Activated T-helper 1 cell treated with anti-CD3 and anti-CD28 coated beads, Interleukin-2, amount 50 U/mL, for 16 hours (primary cell): ENCODE measurements at places on chromosomes 7 and 10.

DNA sequence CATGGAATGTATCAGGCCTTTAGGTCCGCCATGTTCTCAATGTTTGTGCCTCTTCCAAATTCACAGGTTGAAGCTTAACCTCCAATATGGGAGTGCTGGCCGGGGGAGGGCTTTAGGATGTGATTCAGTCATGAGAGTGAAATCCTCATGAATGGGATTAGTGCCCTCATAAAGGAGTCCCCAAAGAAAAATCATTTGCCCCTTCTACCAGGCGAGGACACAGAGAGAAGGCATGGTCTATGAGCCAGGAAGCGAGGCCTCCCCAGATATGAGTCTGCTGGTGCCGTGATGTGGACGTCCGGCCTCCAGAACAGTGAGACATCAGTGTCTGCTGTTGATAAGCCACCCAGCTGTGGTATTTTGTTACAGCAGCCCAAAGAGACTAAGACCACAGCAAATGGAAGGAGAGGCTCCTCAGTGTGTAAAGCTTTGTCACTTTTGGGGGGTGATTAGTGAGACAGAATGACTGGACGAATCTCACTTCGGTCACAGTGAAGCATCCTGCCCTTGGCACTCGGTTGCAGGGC is 231.3 kb upstream of the KLF6 start:
- DNase-seq = no peak

DNA sequence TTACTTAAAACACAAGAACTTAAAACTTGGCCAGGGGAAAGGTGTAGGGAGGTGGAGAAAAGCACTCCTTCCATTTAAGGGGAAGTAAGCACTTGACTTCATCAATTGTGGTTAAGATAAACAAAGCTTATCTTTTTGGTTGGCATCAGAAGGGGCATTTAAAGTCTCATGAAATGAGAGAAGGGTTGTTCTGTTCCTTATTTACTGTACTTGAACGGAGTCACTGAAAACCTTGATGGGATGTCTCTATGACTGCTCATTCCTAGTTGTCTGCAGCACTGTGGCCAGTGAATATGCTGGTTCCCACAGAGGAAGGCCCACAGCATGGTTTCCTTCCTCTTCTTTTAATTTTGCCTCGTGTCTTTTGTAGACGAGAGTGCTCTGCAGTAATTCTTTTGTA is 229.3 kb downstream of the AUTS2 start:
- no peak for DNase-seq

DNA sequence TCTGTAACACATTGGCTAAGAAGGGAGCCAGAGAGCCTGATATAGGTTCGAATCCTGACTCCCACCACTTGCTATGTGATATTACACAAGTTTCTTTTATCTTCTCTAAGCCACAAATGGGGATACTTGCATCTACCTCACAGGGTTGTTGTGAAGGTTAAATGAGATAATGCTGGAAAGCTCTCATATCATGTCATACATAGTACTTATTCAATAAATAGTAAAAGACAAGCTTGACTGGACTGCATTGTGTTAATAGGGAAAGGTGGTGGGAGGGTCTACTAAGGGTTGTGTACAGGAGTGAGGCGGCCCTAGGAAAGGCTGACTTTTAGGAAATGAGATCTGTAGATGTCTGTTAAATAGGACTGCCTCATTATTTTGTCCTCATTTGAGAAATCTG is 35.8 kb upstream of the DNMBP start:
- no peak for DNase-seq

GRCh38 chr10:61061923-61062504 is 118.0 kb upstream of the RHOBTB1 start:
- no peak for DNase-seq

DNA sequence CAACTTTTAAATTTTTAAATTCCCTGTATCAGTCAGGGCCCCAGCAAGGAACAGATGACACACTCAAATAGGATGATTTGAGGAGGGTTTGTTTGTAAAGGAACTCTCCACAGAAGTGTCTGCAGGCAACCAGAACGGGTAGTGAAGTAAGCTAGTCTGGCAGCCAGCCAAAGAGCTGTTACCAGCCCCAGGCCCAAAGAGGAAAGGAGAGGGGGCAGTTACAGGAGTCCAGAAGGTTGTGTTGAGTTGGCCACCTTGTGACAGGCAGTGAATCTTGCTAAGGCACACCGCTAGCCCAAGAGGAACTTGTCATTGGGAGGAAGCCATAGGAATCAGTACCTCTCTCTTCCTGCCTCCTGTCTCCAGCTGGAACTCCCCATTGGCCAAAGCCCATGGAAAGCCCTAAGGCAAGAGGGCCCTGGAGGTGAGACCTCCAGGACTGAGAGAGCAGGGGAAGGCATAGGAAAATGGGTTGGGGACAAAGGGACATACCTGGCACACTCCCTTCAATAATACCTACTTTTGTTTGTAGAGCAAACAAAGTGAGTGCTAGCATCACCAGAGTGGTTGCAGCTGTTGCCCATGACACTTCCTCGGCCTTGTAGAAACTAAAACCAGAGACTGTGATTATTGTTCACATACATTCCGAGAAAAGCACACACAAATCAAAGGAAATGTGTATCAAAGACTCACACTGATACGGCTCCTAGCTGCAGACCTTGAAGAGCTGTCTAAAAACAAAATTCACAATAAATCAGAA is 25.4 kb upstream of the GATAD1 start:
- DNase-seq = no peak

- no peak for DNase-seq
These were observed 31.3 kb downstream of the RAPGEF5 start for GRCh38 chr7:22325671-22326070.

DNA sequence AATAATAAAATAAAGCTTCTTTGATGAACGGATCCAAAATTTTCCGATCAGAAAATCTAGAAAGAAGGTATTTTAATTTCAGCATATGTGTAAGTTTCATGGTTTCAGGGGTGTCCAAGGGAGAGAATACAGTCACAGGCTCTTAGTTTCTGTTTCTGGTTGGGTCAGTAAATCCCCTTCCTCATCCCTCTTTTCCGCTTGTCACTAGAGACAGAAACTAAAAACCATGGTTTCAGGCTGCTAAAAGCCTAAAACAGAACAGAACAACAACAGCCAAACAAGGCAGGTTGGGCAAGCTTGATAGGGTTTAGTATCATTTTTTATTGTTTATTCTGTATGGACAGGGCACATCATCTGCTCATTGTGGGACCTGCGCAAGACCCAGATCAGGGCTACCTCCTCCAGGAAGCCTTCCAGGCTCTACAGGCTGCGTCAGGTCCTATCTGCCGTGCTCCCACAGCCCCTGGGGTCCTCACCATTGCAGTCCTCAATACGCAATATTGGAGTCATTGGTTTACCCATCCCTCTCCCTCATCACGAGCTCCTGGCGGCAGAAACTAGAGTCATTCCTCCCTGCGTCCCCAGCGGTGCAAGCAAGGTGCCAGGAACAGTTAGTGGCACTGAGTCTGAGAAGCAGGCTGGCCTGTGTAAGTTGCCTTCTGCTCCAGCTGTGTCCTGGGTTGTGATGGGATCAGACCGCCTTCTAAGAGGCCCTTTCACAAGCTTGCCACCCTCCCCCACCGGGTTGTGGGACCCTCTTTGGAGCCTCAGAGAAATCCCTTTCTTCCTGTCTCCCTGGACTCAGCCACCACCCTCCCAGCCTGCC is 70.2 kb upstream of the CUX1 start:
- no peak for DNase-seq

- DNase-seq = peak; percentile 38
These were observed 8.2 kb downstream of the TFR2 start for GRCh38 chr7:100632951-100633717.

DNA sequence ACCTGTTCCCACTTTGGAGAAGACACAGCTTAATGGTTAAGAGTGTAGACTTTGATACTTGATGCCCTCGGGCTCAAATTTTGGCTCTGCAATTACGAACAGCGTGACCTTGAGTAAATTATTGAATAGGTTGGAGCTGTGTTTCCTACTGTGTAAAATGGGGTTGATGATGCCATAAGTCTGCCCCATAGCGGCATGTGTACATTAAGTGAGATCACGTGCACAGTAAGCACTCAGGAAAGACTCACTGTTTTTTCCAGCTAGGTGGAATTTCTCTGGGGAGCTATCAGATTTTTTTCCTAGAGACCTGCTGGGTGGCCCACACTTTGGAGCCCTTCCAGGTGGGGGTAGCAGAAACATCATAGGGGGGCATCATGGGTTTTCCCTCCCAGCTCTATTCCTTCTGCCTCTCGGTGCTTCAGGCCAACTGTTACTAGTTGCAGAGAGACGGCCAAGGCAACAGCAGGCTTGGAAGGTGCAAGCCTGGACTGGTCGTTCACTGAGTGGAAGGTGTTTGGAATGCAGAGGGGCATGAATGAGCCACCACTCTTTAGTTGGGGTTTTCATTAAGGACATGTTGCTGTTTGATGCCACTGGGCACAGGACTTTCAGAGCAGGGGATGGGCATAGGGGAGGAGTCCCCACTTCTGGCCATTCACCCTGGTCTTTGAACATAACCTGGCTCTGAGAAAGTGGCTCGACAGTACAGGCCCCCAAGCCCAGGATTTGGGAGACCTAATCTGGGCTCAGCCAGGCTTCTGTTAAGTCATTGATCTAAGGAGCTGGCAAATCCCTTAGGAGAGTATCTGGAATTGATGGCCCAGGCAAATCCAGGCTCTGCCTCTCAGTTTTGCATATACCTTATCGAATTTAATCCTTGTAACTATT is 64.0 kb downstream of the SYPL1 start:
- DNase-seq = no peak
